ENCODE measurements at places on chromosomes 11 and 22.

GRCh38 chr11:98895936-98896335, 124.8 kb upstream of the CNTN5 start:
- no peak for DNase-seq

DNA sequence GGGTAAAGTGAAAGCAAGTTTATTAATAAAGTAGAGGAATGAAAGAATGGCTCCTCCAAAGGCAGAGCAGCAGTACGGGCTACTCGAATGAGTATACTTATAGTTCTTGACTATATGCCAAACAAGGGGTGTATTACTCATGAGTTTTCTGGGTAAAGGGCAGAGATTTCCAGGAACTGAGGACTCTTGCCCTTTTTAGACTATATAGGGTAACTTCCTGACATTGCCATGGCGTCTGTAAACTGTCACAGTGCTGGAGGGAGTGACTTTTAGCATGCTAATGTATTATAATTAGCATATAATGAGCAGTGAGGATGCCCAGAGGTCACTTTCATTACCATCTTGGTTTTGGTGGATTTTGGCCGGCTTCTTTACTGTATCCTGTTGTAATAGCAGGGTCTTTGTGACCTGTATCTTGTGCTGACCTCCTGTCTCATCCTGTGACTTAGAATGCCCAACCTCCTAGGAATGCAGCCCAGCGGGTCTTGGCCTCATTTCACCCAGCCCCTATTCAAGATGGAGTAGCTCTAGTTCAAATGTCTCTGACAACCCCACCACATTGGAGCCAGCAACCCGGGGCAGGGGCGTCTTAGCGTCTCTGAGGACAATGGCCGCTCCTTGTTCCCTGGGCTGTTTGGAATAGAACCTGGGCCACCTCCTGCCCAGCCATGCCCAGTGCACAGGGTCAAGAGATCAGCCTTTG, 34.9 kb upstream of the CD82 start:
- DNase-seq: peak; percentile 16

DNA sequence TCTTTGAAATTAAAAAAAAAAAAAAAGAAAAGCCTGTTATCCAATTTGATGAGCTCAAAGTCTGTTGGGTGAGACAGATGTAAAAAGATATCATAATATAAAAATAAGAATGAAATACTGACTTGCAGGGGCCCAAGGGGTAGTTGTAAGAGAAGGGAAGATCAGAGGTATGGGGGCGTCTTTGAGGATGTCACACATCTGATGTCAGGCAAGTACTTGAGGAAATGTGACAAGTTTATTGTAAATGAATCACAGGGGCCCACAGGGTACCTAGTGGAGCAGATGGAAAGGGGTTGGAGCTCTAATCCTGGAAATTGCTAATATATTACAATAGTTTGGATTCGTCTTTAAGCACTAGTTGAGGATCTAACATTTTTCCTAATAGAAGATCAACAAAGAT, 131.6 kb downstream of the MAML2 start:
- DNase-seq: no peak

DNA sequence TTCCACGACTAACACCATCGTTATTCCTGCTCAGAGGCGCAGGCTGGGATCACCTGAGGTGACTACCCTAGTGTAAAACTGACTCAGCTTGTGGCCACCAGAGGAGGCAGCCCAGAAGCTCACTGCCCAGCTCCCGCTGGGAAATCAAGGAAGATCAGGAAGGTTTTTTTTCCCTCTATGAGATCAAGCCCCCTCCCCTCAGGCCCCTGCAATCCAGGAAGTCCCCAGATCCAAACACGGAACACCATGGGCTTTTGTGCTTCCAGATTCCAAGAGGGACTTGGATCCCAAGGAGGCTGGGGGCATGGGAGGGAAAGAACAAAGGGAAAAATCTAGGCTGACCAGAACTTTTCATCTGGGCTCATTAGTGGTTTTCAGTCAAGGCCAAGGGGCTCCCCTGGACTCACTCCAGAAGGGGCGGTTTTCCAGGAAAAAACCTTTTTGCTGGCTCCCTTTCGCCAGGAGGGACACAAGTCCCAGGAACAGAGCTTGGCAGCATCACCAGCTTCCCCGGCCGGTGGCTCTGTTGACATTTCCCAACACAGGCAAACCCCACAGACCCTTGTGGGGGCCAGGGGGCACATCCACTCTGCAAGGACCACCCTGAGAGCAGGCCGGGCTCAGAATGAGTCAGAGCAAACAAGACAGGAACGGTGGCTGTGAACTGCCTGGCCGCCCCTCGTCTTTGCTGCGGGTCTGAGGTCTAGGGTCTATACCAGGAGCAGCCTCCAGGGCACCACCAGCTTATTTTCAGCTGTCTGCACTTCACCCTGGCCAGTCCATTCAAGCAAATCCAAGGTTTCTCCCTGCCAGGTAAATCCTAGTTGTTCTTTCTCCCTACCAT, 36.8 kb downstream of the MYH9 start:
- no peak for DNase-seq

GRCh38 chr11:6248248-6248647, 9.4 kb downstream of the CNGA4 start:
- DNase-seq: no peak

DNA sequence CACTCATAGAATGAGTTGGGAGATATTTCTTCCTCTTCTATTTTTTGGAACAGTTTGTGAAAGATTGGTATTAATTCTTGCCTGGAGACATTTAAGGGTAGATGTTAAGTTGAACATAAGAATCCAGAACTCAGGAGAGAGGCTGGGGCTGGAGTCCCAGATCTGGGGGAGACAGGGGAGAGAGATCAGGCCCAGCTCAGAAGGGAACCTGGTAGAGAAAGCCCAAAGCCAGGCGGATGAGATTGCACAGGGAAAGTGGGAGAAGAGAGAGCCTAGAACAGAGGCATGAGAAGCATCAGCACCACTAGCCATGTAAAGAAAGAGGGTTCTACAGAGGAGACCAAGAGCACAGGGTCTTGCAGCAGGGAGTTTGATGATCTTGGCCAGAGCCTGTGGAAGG, 13.0 kb upstream of the GNAZ start:
- DNase-seq: no peak

- no peak for DNase-seq
Observed at GRCh38 chr11:44252999-44253602, 56.8 kb downstream of the ALX4 start.

DNA sequence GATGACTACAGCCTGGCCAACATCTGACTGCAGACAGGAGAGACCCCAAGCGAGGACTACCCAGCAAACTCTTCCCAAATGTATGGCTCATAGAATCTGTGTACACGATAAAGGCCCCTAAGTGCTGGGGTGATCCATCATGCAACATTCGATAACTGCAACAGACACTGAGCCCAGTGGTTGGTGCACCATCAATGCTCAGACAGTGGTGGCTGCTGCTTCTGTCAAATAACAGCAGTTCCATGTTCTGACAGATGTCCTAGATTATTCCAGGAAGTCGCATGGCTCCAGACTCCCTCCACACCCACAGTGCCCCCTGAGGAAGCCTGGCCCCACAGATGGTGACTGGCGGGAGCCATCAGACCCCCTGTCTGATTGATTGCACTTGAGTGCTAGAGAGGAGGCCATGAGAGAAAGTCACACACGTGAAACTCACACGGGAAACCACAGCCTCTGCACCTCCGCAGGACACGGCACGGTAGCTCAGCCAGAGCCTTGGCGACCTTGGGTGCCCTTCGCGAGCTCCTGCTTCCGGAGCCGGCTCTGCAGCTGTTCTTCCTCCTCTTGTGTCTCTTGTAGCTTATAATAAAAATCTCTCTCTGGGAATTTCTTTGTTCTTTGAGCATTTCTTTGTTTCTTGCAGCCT, 1155.9 kb downstream of the TBC1D22A start:
- DNase-seq: no peak

GRCh38 chr11:69173925-69174581, 18.3 kb downstream of the SMIM38 start:
- no peak for DNase-seq

- no peak for DNase-seq
Observed at GRCh38 chr11:8213376-8213775, 44.6 kb upstream of the RIC3 start.

DNA sequence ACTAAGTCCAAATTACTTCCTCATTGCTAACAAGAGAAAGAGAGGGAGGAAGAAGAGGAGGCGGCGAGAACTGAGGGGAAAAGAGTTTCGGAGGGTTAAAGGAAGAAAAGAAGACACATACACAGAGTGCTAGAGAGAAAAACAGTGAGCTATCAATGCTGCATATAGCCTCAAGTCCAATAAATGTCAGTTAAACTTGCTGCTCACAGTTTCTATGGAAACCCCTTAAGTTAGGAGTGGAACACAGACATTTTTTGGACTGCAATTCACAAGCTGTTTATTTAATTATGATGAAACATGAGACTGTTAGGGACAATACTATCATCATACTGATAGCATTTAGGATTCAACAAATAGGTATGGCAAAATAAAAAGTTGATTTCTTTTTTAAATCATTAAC, 1320.4 kb downstream of the LRRC4C start:
- DNase-seq: no peak

DNA sequence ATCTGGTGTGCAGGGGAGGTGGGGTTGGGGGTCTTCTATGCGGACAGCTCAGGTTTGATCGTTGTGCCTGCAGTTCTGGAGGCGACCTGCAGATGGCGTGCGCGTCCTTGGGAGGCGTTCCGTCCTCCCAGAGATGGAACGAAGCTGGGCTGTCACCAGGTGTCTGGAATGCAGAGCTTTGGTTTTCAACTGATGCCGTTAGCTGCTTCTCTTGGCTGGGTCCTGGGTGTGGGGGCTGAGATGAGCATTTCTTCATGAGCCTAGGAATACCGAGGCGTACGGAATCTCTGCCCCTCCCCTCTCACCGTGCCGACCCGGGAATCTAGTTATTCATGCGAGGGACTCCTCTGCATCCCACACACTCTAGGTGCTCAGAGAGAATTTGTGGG, 98.6 kb downstream of the CEP164 start:
- peak; percentile 15 for DNase-seq

- peak; percentile 85 for DNase-seq
Observed at GRCh38 chr11:123430721-123431497, 840 bp downstream of the GRAMD1B start.

DNA sequence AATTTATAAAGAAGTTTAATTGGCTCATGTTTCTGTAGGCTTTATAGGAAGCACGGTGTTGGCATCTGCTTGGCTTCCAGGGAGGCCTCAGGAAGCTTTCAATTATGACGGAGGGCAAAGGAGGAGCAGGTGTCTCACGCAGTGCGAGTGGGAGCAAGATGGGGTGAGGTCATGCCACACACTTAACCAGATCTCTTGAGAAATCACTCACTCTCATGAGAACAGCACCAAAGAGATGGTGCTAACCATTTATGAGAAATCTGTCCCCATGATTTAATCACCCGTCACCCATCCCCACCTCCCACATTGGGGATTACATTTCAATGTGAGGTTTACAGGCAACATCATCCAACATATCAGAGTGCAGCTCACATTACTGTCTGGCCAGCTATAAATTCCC, 103.5 kb downstream of the ARHGAP8 start:
- no peak for DNase-seq

Measured in KG1 (cell line).